Naive thymus-derived CD8-positive, alpha-beta T cell (primary cell): ENCODE measurements at places on chromosomes 7 and 10. TPM values are rescaled to one million over a fixed set of nuclear protein-coding genes. Genes with fewer than 3 reads are reported as not detected.
A peak's percentile ranks its signal among the peaks of the same experiment; 100 is the strongest.

- no peak for DNase-seq
These were observed 43.4 kb upstream of the PDGFA start for GRCh38 chr7:562789-563628.

- DNase-seq = no peak
These were observed 45.9 kb upstream of the BET1 start for GRCh38 chr7:94050046-94050445.

Gene CLCN1
- not detected for polyA plus RNA-seq

GRCh38 chr7:98211221-98211675 is at the start of gene BHLHA15:
Gene BHLHA15 (plus strand): TSS chr7:98211439. CDS start chr7:98212310, 871 bp downstream.
- DNase-seq = no peak

DNA sequence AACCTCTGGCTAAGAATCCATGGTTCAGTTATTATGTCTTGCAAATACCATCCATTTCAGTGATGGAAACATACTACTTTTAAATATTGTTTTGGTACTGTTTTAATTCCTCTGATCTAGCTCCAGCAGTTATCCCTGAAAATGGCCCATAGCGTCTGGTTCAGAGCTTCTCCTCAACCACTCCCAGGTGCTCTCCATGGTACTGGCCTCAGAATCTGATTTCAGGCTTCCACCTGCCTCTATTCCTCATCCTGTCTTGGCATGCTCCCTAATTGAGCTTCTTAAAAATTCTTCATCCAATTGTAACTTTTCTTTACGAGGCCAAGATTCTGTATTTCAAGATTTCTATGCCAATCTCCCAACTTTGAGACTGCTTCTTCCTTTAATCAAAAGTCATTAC is 236.3 kb downstream of the HTR7 start:
- no peak for DNase-seq

Gene ODAD2
- polyA plus RNA-seq = not detected

- DNase-seq = no peak
These were observed 121.8 kb downstream of the WDR37 start for GRCh38 chr10:1177936-1178335.

Gene SPDYE8
- polyA plus RNA-seq = not detected

GRCh38 chr7:23490357-23491135 is 20.3 kb upstream of the IGF2BP3 start:
- DNase-seq = peak; percentile 62

Gene CAMK1D
- polyA plus RNA-seq = 7.5 TPM

DNA sequence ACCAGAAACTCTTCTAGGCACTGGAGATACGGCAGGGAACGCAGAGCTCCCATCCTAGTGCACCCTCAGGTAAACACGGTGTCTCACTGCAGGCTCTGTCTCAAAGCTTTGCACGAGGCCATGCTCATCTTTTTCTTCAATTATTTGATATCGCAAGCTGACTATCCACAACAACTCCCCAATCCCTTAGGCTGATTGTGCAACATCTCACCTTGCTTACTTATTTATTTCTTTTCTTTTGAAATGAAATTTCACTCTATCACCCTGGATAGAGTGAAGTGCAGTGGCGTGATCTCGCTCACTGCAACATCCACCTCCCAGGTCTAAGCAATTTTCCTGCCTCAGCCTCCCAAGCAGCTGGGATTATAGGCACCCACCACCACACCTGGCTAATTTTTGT is 12.4 kb downstream of the ITIH2 start:
- DNase-seq = no peak

- DNase-seq = no peak
These were observed 5.4 kb downstream of the KIF11 start for GRCh38 chr10:92598321-92598720.

- no peak for DNase-seq
These were observed 8.4 kb upstream of the TRDMT1 start for GRCh38 chr10:17209881-17210280.

Gene BTBD16
- not detected for polyA plus RNA-seq

Gene C1GALT1
- 41.7 TPM for polyA plus RNA-seq

- no peak for DNase-seq
These were observed 22.8 kb downstream of the FRMPD2 start for GRCh38 chr10:48251525-48252353.

GRCh38 chr7:105963038-105963667 is at the start of gene CDHR3:
Gene CDHR3 (plus strand): TSS chr7:105963264. CDS start chr7:105963319, 55 bp downstream.
- no peak for DNase-seq

- DNase-seq = no peak
These were observed 22.9 kb upstream of the CHST12 start for GRCh38 chr7:2380461-2380860.

DNA sequence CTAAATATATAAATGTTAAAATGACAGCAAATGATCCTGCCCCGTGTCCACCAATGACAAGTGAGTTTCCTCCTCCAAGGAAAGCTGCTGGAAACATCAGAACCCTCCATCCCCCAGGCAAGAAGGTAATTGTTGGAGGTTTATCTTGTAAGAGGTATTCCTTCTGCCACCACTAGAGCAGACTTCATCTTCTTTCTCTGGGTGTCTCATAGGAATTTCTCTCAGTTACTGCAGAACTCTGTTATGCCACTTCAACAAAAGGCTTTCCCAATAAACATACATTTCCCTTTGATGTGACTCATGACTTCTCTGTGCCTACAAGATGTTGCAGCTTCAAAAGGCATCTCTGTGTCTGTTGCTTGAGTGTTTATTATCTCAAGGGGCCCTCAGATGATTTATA is 279.1 kb downstream of the BMPER start:
- DNase-seq = no peak

DNA sequence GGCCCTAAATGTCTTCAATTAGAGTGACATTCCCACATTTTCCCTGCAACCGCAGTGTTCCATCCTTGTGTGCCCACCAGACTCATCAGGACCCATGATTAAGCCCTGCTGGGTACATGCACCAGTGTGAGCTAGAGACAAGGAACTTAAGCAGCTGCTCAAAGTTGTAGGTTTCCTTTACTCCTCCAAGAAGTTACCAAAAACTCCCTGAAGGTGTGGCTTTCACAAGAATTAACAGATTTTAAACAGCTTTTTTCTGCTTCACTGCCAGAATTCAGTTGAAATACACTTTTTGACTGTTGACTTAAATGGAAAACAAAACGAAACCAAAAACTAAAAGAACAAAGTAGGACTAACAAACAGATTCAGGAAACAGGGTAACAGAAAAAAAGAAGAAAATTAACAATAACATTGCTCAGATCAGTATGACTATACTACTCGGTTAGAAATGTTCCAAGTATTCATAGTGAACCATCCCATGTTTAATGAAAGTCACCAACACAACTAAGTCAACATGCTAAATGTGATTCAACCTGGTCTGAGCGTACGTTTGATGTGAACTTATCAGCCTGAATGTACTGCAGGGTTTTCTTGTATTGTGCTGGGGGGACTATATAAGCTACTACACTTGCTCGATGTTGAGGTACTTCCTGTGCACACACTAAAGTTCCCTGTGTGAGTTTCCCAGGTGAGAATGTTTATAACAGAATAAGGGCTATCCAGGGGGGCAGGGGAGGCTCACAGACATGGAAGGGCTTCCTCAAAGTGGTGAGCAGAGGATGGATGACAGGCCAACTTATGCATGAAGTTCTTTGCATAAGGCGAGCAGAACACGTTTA is 22.2 kb downstream of the SLC37A3 start:
- DNase-seq = no peak

Gene NCAPG2
- polyA plus RNA-seq = 3.7 TPM

GRCh38 chr7:108430664-108431063 is 25.6 kb downstream of the NRCAM start:
- no peak for DNase-seq

GRCh38 chr7:37410305-37411229 is 38.1 kb downstream of the ELMO1 start:
- DNase-seq = no peak

Gene SFTPA1
- polyA plus RNA-seq = not detected

- DNase-seq = no peak
These were observed 455.4 kb upstream of the NFE2L3 start for GRCh38 chr7:25696571-25696970.

Gene ZNF487
- 6.0 TPM for polyA plus RNA-seq

DNA sequence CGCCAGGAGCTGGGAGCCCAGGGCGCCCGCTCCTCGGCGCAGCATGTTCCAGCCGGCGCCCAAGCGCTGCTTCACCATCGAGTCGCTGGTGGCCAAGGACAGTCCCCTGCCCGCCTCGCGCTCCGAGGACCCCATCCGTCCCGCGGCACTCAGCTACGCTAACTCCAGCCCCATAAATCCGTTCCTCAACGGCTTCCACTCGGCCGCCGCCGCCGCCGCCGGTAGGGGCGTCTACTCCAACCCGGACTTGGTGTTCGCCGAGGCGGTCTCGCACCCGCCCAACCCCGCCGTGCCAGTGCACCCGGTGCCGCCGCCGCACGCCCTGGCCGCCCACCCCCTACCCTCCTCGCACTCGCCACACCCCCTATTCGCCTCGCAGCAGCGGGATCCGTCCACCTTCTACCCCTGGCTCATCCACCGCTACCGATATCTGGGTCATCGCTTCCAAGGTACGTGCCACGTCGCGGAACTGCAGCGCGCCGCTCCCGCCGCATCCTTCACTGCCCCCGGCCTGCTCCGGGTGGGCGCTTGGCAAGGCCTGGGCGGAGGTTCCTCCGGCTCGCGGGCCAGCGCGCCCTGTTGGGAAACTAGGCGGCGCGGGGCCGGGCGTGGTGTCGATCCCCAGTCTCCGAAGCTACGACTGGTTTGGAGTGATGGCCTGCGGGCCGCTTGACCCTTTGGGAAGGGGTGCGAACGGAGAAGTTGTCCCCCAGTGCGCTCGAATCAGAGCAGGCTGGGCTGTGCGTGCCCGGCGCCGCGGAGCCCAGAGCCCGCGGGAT is 868 bp downstream of the EMX2 start:
- no peak for DNase-seq

Gene AS3MT
- polyA plus RNA-seq = not detected
